ENCODE measurements at places on chromosomes 6 and 20. TPM values are rescaled to one million over a fixed set of nuclear protein-coding genes. Genes with fewer than 3 reads are reported as not detected.

The ZSCAN26 gene
- 34.7 TPM for total RNA-seq

The SLC22A3 gene
- total RNA-seq, result 2.5 TPM

The ALDH5A1 gene
- 11.7 TPM for total RNA-seq

The MOXD1 gene
- total RNA-seq, result not detected

The SNAP91 gene
- total RNA-seq, result 1.2 TPM

The UNC5CL gene
- 34.6 TPM for total RNA-seq

DNA sequence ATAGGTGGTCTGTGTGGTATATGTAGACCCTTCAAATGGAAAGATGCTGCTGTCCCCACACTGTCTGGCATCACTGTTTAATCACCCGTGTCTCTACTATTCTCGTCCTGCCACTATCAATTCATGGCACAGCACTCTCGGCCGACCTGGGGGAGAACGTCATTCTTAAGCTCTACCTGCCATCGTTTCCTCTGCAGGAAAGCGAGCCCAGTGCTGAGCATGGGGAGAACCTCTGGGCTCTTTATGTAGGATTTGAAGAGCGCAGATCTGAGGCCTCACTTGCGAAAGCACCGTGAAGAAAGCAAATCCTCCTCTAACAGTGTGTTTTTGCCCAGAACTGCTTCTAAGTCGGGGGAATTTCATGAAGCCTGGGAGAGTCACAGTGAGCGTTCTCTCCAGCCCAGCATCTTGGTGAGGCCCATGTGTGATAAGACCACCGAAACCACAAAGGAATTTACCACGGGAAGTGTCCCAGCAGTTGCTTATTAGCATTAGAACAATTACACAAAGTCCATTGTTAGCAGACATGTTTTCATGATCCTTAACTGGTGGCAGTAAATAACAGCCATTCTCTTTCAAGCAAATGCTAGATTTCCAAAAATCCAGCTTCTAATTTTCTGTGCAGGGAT lies 124.3 kb downstream of the SCML4 start:
- no peak overlapping the region for H3K4me3 ChIP-seq
- H3K27ac ChIP-seq, result no peak overlapping the region
- H3K27me3 ChIP-seq, result no peaks in the 10 kb centered on the region
- DNase-seq, result no peak

GRCh38 chr6:52125139-52125538 lies 37.7 kb upstream of the PKHD1 start:
- no peak for DNase-seq
- no peaks in the 10 kb centered on the region for H3K27me3 ChIP-seq
- no peaks in the 10 kb centered on the region for H3K36me3 ChIP-seq
- no peak overlapping the region for H3K4me3 ChIP-seq
- no peaks in the 10 kb centered on the region for H3K4me1 ChIP-seq
- H3K27ac ChIP-seq, result no peak overlapping the region

GRCh38 chr20:45218636-45219035 lies 2.5 kb upstream of the SEMG2 start:
- DNase-seq, result no peak
- no peak overlapping the region for H3K27ac ChIP-seq
- H3K36me3 ChIP-seq, result no peaks in the 10 kb centered on the region
- no peaks in the 10 kb centered on the region for H3K4me1 ChIP-seq
- H3K27me3 ChIP-seq, result no peaks in the 10 kb centered on the region

DNA sequence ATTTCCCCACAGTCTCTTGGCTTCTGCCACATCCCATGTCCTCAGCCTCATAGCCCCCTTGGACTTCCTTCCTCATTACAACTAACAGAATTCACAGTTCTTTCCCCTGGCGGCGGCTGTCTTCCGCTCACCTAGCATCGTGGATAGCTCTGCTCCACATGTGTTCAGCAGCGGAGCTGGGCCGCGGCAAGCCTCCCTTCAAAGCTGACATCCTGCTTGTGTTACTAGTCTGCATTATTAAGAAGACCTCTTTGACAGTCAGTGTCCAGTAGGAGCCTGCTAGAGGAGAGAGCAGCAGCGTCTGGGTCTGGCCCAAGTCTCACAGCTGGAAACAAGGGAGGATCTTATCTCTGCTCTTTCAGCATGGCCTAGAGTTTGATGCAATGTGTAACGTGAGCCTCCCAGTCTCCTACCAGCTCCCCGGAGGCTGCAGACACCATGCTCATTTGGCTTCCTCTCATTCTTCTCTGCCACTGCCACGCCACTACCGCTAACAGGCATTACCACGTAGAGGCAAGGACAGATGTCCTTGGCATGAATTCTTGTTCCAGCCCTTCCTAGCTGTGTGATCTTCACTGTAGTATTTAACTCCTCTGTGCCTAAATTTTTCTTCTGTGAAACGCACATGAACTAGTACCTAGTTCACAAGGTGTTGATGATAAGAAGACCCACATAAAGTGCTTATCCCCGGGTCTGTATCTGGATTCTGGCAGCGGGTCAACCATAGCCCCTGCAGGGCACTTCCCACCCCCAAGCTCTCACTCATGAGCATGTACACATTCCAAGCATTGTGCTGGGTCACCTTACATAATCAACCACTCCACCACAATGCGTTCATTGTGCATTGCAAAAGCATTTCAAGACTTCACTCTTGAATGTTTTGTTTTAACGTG lies 107.1 kb upstream of the BACH2 start:
- no peaks in the 10 kb centered on the region for H3K27me3 ChIP-seq
- DNase-seq, result no peak
- no peaks in the 10 kb centered on the region for H3K36me3 ChIP-seq

- H3K36me3 ChIP-seq, result no peaks in the 10 kb centered on the region
- no peaks in the 10 kb centered on the region for H3K27me3 ChIP-seq
- H3K4me1 ChIP-seq, result no peaks in the 10 kb centered on the region
- DNase-seq, result no peak
- H3K27ac ChIP-seq, result no peak overlapping the region
These were observed 885 bp downstream of the NTSR1 start for GRCh38 chr20:62709537-62709905.

DNA sequence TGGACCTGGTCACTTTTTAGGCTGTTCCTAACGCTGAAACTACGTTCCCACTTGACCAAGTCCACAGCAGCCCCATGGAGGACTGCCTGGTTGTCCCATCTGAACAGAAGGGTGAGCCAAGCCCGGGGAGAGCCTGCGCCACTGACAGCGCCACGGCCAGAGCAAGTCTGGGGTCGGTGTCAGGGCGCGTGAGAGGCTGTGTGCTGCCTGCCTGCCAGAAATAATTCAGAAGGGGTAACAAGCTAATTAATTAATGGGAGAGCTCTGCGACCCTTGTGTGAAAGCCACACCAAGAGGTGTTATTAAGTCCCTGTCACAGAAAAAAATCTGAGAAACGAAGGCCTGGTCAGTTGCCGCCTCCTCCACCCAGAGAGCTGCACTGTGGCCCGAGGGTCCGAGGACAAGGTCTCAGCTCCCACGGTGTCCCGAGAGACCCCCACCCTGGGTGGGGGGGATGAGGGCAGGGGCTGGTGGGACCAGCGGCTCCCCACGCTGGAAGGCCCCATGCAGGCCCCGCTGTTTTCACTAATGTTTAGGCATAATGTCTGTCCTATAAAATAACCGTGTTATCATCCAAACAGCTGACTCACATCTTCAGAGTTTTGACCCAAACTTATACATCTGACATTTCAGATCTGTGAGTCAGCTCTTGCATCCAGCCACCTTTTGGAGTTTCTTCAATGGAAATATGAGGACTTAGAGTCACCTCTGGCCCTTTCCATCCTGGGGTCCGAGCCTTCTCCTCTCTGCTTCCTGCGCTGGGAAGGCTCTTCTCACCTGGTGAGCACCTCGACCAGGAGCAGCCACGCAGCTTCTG lies 58.5 kb downstream of the DLL1 start:
- H3K36me3 ChIP-seq, result no peaks in the 10 kb centered on the region
- no peaks in the 10 kb centered on the region for H3K27me3 ChIP-seq
- H3K4me1 ChIP-seq, result no peaks in the 10 kb centered on the region
- no peak for DNase-seq
- no peak overlapping the region for H3K4me3 ChIP-seq
- H3K27ac ChIP-seq, result no peak overlapping the region

DNA sequence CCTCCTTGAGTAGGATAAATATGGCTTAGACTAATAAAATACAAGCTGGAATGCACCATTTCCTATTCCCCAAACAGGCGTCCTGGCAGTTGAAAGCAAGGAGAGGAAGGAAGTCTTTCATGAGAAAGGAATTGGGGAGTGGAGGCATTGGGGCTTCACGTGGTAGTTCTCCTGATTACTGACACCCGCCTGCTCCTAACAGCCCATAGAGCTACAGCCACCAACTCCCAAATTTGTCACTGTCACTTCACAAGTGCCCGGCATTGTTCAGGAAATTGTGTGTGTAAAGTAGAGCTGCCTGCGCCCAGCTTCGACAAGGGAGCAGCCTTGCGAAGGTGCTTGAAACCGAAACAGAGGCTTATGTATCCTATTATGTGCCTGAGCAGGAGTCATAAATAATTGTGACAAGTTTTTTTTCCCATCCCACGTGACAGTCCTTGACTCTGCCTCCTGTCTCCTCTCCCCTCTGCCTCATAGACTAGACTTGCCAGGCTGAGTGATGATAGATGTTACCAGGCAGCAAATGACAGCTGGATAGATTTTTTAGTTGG lies 301.7 kb upstream of the ZFP64 start:
- DNase-seq, result no peak
- H3K27ac ChIP-seq, result no peak overlapping the region
- no peaks in the 10 kb centered on the region for H3K36me3 ChIP-seq
- no peaks in the 10 kb centered on the region for H3K27me3 ChIP-seq
- no peak overlapping the region for H3K4me3 ChIP-seq

- DNase-seq, result no peak
- H3K36me3 ChIP-seq, result no peaks in the 10 kb centered on the region
- peaks cover 37% of the 10 kb centered on the region for H3K4me1 ChIP-seq
- H3K27ac ChIP-seq, result peak overlapping the region; percentile 99
- peak overlapping the region; percentile 84 for H3K4me3 ChIP-seq
- no peaks in the 10 kb centered on the region for H3K27me3 ChIP-seq
These were observed 1.2 kb downstream of the DUSP22 start for GRCh38 chr6:293193-294174.

GRCh38 chr6:169395080-169395805 lies 141.6 kb upstream of the THBS2 start:
- H3K36me3 ChIP-seq, result no peaks in the 10 kb centered on the region
- no peak for DNase-seq
- no peak overlapping the region for H3K27ac ChIP-seq
- H3K4me1 ChIP-seq, result no peaks in the 10 kb centered on the region
- H3K4me3 ChIP-seq, result no peak overlapping the region

GRCh38 chr6:53299331-53300005 lies 49.3 kb downstream of the ELOVL5 start:
- no peak overlapping the region for H3K27ac ChIP-seq
- no peaks in the 10 kb centered on the region for H3K36me3 ChIP-seq
- H3K27me3 ChIP-seq, result no peaks in the 10 kb centered on the region
- H3K4me1 ChIP-seq, result no peaks in the 10 kb centered on the region
- DNase-seq, result no peak
